ENCODE measurements at places on chromosomes 6 and 20.

DNA sequence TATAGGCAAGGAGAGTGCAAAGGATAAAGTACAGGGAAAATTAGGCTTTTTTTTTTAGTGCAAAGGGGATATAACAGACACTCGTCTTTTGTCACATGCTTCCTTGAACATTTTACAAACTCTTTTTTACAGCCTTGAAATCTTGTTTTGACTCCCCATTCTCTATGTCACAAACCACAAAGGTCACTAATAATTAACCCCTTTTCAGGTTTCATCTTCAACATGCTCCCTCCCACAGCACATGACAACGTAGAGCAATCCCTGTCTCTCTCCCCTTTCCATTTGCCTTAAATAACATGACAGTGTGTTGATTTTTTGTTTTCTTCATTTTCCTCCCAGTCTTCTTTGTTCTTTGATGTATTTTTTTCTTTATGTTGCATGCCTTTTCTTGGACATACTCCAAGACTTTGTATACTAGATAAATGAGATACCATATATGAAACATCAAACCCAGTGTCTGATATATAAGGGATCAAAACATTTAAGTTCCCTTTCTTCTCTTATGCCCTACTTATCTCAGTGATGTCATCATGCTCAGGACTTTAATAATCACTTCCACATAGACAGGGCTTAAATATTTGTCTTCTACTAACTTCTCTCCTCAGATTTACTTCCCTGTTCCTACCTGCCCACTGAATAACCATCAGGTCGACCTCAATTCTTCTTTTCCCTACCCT lies 378.7 kb upstream of the HSF2 start:
- peak; percentile 17 for DNase-seq

- DNase-seq: no peak
Observed at GRCh38 chr20:33506576-33506975, 16.7 kb downstream of the CBFA2T2 start.

DNA sequence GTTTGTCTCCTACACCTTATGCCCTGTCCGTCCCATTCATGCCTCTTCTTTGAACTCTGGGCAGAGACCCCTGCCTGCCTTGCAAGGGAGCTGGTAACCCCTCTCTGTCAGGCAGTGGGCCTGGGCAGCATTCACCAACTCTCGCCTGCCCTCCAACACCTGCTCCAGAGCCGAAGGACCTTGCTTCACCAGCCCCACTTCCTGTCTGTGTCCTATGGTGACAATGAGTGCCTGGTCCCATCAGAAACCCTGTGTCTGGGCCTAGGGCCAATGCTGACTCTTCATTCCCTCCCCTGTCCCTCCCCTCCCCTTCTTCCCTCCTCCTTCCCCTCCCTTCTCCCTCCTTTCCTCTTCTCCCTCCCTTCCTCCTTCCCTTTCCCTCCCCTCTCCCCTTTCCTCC lies 22.8 kb upstream of the PCMTD2 start:
- DNase-seq: no peak

- no peak for DNase-seq
Observed at GRCh38 chr6:27370391-27370790, 18.2 kb upstream of the ZNF391 start.

GRCh38 chr6:44135173-44135758 lies 7.9 kb downstream of the TMEM63B start:
- DNase-seq: no peak

DNA sequence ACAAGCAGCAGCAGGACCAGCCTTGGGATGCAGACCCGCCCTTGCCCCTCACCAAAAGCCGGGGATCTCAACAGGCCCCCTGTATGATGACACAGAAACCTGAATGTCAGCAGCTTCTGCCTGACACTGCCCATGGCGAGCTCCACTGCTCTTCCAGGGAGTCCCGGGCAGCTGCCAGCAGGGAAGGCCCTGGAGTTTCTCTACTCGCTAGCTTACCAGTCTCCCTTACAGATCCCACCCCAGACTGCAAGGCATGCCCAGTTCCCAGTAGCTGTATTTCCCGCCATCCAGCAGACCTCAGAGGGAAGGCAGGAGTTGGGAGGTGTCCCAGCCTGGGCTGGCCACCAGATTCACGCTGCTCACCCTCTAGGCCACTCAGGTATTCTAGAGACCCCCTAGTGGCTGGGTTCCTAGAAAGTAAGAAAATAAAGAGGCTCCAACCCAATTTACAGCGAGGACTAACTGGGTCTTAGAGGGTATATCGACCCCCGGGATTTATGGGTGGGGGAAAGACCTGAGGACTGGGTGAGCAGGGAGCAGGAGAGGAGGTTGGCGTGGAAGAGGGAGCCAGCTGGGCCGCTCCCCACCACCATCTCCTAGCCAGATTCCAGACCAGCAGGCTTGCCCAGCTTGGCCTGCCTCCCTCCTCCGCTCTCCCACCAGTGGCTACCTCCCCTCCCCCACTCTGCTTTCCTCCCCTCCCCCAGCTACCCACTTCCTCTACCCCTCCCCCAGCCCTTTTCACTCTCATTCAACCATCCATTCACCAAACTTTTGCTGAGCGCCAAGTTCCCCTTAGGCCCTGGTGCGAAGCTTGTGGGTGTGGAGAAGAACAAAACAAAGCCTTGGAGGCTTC lies 9.7 kb upstream of the HMGA1 start:
- DNase-seq: no peak
